ENCODE measurements at places on chromosomes 1 and 21.

- DNase-seq, result no peak
Measured at GRCh38 chr1:56494306-56494705, 85.1 kb downstream of the PLPP3 start.

DNA sequence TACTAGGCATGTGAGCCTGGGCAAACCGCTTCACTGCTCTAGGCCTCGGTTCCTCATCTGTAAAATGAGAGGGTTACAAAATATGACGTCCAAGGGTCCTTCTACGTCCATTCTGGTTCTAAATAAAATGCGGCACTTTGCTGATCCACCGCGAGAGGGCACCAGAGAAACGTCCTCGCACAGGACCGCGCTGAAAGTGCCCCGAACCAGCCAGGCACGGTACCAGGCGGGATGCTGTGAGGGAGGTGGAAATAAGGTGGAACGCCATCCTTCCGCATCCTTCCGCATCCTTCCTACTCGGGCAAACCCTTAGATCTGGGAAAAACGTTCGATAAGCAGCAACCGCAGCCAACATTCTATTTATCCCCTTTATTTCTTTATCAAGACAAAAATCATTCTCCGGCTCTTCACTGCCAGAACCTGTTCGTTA, 60.3 kb upstream of the KRTAP19-8 start:
- no peak for DNase-seq

DNA sequence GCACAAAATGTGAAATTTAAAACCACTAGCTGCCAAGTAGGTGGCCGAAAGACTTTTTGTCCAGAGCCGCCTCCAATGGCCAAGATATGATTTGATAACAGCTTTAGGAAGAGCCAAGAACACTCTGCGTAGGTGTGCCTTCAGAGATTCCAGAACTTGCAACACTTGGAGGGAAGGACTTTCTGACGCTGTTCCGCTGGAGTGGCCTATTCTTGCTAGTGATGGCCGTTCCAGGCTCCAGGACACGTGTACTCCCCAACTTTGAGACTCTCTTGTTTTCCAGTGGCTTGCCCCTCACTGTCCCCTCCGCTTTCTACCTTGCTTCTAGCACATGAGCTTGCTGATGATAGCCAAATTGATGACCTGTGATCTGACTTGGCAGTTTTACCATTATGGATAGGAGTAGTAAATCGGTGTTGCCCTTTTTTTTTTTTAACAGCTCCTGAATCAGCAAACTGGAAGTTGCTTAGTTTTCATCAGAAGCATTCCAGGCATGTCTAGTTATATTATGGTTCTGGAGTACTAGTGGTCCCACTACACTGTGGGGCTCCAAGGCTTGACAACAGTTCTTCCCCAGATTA, 1.0 kb downstream of the PRDX6 start:
- no peak for DNase-seq

DNA sequence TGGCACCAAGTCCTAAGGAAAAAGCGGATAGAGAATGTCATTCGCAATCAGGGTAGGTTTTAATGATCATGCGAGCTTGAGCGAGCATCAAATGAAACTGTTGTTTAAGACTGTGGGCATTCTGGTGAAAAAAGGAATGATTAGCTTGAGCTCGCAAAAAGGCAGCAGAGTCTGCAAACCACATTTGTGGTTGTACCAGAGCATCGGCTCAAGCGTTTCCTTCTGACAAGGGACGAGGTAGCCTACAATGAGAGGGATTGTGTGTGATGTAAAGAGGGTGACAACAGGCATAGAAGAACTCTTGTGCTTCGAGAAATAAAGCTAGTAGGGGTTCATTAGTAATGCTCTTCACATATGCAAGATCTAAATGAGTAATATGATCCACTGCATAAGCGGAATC, 11.1 kb upstream of the CD48 start:
- DNase-seq, result no peak

GRCh38 chr1:24724345-24725208, 20.7 kb upstream of the CLIC4 start:
- DNase-seq, result no peak

DNA sequence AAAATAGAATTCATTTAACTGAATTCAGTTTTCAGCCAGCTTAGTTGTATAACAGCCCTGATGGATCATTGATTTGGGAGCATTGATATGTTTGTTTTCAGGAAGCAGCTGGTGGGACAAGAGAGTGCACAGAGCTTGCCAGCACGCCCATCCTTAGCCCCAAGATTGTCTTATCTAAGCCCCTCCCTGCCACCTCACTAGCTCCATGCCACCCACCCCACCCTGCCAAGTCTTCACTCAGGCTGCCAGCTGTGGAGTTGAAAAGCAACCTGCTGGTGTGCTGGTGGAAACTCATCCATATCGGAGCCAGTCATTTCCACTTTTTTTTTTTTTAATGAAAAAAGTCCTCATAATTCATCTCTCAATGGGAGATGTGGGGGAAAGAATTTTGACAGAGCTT, 11.8 kb downstream of the KIRREL1 start:
- no peak for DNase-seq

GRCh38 chr1:155858800-155859233, 550 bp upstream of the SYT11 start:
- DNase-seq, result no peak

DNA sequence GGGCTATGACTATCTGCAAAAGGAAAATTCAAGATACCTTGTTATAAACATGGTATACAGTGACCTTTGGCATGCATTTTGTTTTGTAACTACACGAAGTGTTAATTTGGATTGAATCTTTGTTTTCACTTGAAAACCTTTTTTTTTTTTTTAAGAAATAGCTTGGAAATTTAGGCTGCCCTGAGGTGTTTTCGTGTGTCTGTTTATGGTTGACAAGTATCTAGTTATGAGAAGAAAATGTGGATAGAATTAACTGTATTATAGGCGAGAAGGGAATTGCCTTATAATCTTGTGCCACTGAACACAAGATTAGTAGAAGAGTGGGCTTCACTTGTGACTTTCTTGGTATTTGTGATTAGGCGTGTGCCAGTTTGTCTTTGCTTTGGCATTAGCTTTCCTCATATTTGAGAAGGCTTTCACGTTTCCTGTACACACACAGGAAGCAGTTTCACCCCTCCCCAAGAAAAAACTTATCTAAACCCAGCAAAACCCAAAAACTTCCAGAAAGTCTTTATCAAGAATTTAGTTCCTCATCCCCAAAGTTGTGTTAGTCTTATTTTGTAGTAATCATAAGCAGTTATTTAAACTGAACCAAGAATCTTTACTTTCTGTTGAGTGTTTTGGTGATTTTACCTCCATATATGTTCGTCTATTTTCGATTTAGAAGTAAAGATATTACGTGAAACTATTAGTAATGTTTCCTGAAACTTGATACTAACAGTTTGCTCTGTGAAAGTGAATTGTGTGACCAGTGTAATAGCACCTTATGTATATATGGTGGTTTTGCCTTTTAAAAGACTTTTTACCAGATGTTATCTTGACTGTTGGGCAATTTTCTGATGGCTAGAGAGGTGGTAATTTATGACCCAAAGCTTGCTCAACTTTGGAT, 3.8 kb downstream of the DYRK1A start:
- DNase-seq, result no peak

- no peak for DNase-seq
Measured at GRCh38 chr1:65278376-65279069, 30.8 kb upstream of the DNAJC6 start.
